ENCODE measurements at places on chromosomes 3 and 15. TPM values are rescaled to one million over a fixed set of nuclear protein-coding genes. Genes with fewer than 3 reads are reported as not detected.
A peak's percentile ranks its signal among the peaks of the same experiment; 100 is the strongest.

GRCh38 chr3:81728766-81729544, 32.5 kb downstream of the GBE1 start:
- DNase-seq = no peak

LMOD3 gene
- 117 TPM for total RNA-seq

DNA sequence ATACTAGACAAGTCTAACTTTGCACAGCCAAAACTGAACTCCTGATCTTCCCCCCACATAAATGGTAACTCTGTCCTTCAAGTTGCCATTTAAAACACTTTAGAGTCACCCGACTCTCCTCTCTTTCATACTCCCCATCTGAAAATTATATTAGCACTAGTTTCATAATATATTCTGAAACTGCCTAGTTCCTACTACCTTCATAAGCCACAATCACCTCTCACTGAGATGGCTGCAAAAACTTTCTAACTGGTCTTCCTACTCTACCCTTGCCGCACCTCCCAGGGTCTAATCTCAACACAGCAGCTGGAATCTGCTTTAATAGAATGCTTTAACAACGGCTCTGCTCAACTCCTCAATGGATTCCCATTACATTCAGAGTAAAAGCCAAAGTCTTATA, 55.0 kb downstream of the GLB1 start:
- no peak for DNase-seq

LRRK1 gene
- total RNA-seq = 3.5 TPM

DNA sequence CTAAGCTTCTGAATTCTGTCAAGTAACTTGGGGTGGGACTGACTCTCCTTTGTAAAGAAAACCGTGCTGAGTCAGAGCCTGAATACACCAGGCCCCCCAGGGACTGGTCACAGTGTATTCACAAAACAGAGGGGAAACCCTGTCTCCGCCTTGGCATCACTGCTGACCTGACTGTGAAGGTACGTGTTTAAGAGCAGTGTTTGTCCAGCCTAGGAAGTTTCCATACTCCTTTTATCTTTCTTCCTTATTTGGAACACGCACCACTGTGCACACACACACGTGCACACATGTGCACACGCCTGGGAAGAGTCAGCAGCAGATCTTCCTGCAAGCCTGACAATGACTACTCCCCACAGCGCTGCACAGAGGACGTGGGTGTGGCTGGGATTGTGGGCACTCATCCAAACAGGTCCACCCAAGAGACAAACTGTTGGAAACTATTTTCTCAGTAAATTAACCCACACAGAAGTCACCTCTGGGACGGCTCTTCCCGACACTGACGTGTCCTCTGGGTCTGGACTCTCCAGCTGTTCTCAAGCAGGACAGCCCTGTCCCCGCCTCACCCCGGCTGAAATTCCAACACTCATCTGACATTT, 87.7 kb downstream of the ATP10A start:
- DNase-seq = no peak

GRCh38 chr3:128468791-128469527, 2.3 kb upstream of the DNAJB8 start:
- no peak for DNase-seq

DNA sequence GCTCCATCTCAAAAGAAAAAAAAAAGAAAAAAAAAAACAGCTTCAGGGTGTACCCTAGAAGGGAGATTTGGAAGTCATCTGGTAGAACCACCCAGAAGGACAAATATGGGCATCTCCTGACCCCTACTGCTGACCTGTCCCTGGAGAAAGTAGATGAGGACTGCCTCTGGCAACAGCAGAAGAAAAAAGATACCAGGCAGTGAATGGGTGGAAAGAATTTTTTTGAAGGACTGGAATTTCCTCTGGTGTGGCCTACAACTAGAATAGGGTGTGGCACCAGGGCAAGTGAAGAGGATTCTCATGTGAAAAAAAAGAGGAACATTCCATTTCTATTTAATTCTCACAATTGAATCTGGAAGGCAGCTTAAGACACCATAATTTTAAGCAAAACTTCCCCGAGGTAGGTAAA, 3.1 kb downstream of the ANXA2 start:
- DNase-seq = no peak

DNA sequence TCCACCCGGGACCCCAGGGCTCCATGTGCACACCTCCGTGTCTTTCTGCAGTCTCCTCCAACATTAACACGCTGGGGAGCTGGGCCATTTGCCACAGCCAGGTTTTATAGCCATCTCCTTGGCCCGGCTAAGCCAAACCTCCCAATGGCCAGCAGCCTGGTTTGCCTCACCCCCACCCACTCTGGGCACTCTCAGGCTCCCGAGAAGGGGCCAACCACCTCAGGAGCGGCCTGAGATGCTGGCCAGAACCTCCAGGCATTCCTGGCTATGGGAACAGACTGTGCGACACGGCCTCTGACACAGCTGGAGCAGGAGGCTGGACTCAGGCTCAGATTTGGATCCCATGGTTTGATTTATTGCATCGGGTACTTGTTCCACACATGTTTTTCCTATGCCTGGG, 289.7 kb downstream of the RPLP1 start:
- DNase-seq = peak; percentile 62

GRCh38 chr15:55401786-55402246, 6.3 kb downstream of the CCPG1 start:
- no peak for DNase-seq

GRCh38 chr15:39511916-39512260, 69.0 kb upstream of the THBS1 start:
- no peak for DNase-seq

GRCh38 chr3:165181556-165181955, 14.6 kb downstream of the SLITRK3 start:
- no peak for DNase-seq
